NCI-H524 (cell line): ENCODE measurements at places on chromosomes 1 and 21.

GRCh38 chr1:95017775-95018174 lies 55.0 kb downstream of the ALG14 start:
- peak; percentile 75 for DNase-seq

- DNase-seq: no peak
These were observed 179.8 kb downstream of the PHTF1 start for GRCh38 chr1:113579256-113580018.

DNA sequence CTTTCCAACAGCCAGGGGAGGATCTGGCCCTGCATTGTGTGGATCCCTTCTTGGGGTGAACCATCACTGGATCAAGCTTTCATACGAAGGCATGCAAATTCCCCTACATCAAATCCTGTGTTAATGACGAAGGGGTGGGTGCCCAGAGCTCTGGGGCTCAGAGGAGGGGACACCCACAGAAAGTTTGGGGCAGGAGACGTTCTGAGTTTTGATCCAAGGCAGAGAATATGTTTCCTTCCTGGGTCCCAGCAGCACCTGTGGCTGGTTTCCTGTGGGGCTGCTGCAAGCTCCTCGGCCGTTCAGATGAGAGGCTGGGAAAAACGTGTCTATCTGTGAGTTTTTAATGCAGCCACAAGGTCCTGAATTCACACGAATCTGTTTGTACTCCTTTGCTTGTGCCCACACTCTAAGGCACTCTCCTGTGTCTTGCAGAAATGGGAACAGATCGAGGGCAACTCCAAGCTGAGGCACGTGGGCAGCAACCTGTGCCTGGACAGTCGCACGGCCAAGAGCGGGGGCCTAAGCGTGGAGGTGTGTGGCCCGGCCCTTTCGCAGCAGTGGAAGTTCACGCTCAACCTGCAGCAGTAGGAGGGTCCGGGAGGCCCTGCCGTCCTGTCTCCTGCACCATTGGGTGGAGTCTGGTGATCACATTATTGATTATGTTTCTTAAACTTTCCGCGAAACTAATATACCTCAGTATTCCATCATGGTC lies 147.1 kb downstream of the PGBD5 start:
- DNase-seq: no peak

DNA sequence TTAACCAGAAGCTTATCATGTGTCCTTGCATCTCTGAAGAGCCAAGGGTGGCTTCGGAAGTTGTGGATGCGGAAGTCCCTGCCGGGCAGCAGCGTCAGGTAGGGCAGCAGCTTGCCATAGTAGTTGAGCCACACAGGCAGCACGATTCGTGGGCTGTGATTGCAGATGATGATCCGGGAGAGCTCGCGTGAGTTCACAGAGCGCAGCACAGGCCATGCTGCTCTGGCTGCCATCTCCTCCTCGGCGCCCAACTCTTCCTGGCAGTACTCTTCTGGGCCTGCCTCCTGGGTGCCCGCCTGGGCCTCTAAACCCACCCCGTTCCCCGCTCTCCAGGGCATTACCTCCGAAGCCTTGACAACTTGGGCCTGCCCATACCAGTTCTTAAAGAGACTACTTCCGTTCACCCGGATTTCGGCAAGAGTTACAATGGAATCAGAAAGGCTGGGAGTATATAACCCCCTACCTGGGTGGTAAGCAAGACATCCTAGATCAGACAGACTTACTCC lies at the start of gene VHLL:
Gene VHLL, minus strand, starts transcription at position 456 of the 506 bp plus-strand sequence. Its CDS starts 118 bp downstream, at position 338.
- DNase-seq: no peak
